ENCODE measurements at places on chromosomes 12 and 14.

DNA sequence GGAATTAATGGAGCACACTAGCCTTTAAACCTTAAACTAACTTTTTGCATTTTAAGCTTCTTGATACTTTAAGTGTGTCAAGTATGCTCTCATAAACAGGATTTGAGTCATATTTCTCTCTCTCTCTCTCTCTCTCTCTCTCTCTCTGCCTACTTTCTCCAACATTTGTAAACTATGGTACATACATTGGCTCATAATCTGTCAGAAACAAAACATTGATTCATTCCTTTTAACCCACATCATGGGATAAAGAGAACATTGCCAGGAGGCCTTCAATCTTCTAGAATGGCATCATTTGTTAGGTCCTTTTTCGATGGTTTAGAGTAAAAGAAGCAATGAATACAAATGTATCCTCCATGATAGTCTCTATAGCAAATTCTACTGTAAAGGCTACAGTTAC, 81.6 kb upstream of the RERGL start:
- DNase-seq: no peak

GRCh38 chr14:58587271-58587670, 50.5 kb upstream of the DACT1 start:
- DNase-seq: no peak

- DNase-seq: no peak
These were observed 97.4 kb downstream of the LMNTD1 start for GRCh38 chr12:25455696-25456095.

GRCh38 chr14:94001501-94002396, 4.6 kb downstream of the CCDC197 start:
- DNase-seq: no peak

DNA sequence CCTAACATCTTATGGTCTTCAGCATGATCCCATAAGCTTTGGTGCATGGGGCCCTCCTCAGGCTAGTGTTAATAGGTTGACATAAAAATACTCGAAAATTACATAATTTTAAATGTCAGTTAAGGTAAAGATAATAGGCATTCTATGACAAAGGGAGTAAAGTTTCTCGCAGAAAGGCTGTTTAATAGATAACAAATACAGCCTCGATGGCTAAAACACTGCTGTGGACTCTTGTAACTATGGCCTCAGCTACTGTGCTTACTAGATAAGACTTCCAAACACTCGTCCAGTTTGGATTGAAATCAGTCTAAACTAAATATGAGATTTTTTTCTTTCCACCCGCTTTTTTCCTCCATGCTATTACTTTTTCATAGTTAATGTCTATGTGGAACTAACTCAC, 23.2 kb upstream of the MGST1 start:
- DNase-seq: no peak

- DNase-seq: no peak
These were observed 8.5 kb downstream of the AKT1 start for GRCh38 chr14:104786726-104787675.
